ENCODE measurements at places on chromosomes 2 and 18. TPM values are rescaled to one million over a fixed set of nuclear protein-coding genes. Genes with fewer than 3 reads are reported as not detected.
A peak's percentile ranks its signal among the peaks of the same experiment; 100 is the strongest.

The INPP5D gene
- 24.9 TPM for total RNA-seq

The C2orf80 gene
- 0.25 TPM for total RNA-seq

The BIRC6 gene
- 229 TPM for total RNA-seq

The STON1 gene
- total RNA-seq = 35.2 TPM

DNA sequence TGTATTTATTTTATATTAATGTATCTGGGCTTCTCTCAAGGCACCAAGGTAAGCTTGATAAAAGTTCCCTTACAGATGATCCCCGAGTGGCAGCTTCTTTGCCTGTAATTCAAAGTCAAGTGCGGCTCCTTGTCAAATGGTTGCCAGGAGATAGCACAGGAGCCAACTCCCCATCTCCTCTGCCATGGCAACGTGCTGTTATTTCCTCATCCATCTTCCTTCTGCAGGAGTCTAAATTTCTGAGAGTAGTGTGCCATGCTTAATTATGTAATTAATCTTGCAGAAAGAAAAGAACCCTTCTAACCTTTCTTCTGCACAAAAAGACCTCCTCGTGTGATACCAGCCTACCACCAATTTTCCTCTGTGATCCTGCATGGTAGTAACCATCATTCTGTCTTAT is 46.2 kb upstream of the ACMSD start:
- DNase-seq = no peak

DNA sequence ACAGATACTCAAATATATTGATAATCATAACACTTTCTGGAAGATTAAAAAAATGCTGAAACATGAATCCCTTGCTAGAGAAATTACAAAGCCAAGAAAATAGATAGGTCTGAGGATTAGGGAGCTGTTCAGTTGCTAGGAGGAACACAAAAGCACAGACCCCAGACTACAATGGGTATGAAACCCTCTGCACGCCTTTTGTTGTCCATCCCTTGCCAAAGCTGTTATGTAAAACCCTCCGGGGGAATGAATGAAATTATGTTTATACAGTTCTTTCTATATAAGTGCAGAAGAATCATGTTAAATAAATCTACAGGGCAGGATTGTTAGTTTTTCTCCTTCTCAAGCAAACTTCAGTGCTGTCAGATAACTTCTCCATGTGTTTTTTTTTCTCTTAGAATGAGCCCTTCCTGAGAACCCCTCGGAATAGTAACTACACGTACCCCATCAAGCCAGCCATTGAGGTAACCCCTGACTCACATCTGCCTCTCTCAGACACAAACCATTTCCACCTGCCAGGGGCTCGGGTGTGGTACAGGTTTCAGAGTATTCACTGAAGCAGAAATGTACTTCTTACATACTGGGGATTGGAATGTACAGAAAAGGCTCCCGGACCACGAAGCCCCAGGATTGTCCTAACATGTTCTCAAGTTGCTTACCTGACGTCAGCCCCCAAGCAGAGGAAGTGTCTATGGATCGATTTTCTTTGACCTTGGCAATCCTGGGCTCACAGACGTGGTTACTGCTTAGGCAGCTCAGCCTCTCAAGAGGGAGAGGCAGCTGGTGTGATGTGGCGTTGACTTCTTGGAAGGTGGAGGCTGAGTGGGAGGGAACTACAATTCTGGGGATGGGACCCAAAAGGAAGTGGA is 118.0 kb downstream of the PLB1 start:
- DNase-seq = peak; percentile 38

DNA sequence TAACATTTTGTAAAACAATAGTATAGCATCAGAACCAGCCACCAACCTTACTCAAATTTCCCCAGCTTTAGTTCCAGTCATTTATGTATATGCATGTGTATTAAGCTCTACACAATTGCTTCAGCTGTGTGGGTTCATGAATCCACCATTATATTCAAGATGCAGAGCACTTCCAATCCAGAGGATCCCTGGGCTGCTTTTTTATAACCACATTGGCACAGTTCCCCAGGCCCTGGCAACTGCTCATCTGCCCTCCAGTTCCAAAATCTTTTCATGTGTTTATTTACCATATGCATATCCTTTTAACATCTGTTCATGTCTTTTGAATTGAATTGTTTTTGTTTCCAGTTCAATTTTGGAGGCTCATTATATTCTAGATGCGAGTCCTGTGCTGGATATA is 482.9 kb upstream of the HS6ST1 start:
- peak; percentile 73 for DNase-seq

- DNase-seq = no peak
Measured at GRCh38 chr2:127564429-127565260, 29.2 kb downstream of the MYO7B start.

GRCh38 chr2:102736110-102736409 is 25.8 kb upstream of the TMEM182 start:
- DNase-seq = no peak

DNA sequence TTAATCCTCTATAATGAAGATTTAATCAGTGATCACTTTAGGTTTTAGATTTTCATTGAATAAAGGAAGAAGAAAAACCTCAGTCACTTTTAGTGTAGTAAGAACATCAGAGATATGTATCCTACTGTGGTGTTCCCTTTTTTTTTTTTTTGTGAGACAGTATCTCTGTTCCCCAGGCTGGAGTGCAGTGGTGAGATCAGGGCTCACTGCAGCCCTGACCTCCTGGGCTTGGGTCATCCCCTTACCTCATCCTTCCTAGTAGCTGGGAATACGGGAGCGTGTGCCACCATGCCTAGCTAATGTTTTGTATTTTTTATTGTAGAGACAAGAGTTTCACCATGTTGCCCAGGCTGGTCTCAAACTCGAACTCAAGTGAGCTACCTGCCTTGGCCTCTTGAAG is 5.1 kb downstream of the SLC39A10 start:
- no peak for DNase-seq

DNA sequence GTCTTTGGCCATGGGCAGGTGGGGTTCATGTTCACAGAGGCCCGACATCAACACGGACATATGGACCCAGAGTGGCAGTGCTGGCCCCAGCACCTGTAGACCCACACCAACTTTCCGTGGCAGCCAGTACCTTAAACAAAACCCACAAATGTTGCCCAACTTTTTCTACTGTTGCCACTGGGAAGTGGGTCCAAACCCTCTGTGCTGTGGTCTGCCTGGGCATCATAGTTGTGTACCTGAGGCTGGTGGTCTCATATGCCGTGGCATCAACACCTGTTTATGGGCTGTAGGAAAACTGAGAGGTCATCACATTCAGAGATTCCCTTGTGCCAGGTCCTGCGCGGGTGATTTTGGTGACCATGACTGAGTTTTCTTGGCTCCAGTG is 79.9 kb downstream of the SH3RF3 start:
- DNase-seq = no peak

- DNase-seq = no peak
Measured at GRCh38 chr2:175168564-175168945, 552 bp upstream of the ATF2 start.

DNA sequence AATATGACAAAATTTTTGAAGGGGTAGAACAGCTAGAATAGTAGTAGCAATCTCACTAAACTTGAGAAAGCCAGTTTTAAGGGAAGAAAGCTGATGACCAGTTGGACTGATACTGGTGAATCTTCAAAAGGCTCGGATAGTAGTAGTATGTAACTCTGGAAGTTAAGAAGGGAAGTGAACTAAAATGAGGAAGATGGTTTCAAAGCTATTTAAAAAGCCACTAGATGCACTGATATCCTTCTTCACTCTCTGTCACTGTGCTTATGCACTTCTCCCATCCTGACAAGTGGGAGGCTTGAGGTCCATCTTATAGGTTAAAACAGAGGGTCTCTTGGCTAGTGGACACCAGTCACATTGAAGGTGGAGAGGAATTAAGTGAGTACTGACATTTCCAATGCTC is 141.1 kb downstream of the NCOA1 start:
- no peak for DNase-seq

DNA sequence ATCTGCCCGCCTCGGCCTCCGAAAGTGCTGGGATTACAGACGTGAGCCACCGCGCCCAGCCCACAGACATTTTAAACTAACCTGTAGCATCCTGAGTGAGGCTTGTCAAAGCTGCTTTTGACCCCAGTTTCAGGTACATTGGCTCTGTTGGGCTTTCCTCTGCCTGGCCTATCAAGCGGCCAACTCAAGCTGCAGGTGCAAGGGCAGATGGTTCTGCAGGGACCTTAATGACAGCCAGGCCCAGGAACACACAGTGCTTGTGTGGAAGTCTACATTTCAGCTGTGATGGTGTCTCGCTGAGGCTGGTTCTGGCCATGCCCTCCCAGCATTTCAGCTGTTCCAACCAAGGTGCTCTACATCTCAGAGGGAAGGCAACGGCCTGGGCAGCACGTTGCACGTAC is 18.4 kb downstream of the INPP4A start:
- DNase-seq = no peak

GRCh38 chr2:156380117-156380645 is 47.7 kb upstream of the NR4A2 start:
- no peak for DNase-seq

DNA sequence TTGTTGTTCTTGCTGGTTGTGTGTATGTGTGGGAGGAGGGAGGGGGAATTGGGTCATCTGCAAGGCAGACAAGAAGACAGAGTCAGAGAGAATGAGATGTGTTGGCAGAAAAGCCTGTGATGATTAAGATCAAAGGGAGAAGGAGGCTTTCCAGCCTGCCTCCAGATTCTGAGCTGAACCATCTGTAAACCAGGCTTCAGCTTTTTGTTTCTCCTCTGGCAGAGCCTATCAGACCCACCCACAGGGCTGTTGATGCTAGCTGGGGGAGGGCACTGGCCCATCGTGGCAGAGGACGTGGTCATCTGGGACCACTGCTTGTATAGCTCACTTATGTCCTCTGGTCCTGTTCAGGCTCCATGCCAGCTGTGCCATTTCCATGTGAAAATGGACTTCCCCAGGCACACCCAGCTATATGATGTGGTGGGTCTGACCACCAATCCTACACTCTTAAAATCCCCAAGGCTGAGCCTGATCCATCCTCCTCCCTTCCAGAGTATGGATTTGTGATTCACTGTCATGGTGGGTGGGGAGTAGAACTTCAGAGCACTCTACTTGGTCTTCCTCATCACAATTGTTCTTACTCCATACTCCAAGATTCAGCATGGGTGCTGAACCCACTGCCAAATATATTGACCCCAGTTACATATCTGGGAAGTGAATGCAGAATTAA is 27.8 kb upstream of the COL6A3 start:
- peak; percentile 98 for DNase-seq

DNA sequence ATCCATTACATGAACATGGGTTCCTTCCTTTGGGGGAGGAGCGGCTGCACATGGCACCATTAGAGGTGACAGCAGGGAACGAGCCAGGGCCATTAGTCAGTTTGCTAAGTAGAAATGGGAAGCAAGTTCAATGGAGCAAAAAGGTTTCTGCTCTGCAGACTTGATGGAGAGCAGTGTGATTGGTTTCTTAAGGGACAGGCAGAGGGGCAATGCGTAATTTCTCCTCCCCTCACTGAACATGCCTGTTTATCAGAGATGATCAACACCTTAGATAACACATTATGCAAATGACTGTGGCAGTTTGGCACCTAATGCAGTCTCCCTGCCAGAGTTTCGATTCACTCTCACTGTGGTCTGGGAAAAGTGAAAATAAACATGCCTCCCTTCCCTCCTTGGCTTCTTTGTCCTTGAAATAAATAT is 414.5 kb downstream of the STK39 start:
- no peak for DNase-seq

- no peak for DNase-seq
Measured at GRCh38 chr2:202136526-202136925, 63.5 kb downstream of the KIAA2012 start.

DNA sequence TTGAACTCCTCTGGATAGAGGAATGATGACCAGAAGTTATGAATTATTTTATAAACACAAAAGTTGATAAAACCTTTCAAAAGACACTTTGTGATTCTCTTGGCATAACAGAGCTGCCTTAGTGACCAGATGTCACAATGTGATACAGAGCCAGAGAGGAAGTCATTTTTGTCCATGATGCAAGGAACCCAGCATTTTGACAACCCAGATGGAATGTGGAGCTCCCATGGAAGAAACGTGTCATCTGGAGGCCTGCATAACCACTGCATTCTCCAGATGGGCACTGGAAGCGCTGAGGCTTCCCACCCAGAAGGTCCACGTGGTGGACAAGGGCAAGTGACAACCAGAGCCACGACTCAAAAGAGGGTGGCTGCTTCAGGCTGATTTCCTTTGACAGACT is 30.1 kb downstream of the HRH4 start:
- peak; percentile 36 for DNase-seq

DNA sequence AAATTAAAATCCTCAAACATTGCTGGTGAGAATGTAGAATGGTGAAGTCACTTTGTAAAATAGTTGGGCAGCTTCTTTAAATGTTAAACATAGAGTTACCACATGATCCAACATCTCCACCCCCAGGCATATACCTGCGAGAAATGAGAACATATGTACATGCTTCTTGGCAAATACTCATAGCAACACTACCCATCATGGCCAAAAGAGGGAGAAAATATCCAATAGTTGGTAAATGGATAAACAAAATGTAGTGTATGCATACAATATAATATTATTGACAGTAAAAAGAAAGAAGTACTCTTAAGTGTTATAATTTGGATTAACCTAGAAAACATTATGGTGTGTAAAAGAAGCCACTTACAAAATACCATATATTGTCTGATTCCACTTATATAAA is 185.9 kb downstream of the CDH7 start:
- no peak for DNase-seq

- DNase-seq = no peak
Measured at GRCh38 chr2:104863468-104864279, 9.8 kb downstream of the POU3F3 start.

- DNase-seq = no peak
Measured at GRCh38 chr2:153115141-153115540, 363.4 kb downstream of the RPRM start.

DNA sequence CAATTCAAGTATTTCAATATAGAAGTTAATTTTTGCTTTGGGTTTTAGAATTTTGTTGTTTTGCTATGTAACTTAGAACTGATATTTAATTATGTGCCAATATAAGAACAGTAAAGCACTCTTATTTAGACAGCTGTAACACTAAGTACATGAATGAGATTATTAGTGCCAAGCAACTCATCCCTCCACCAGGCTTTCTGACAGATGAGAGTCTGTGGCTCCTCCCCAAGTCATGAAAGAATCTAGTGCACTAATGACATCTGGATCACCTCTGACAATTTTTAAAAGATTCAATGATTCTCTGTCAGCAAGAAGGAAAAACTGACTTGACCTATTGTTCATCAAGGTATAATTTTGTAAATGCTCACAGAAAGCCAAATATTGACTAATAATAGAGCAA is 67.8 kb downstream of the TMEFF2 start:
- DNase-seq = no peak

- no peak for DNase-seq
Measured at GRCh38 chr2:191383486-191383885, 138.3 kb downstream of the MYO1B start.

DNA sequence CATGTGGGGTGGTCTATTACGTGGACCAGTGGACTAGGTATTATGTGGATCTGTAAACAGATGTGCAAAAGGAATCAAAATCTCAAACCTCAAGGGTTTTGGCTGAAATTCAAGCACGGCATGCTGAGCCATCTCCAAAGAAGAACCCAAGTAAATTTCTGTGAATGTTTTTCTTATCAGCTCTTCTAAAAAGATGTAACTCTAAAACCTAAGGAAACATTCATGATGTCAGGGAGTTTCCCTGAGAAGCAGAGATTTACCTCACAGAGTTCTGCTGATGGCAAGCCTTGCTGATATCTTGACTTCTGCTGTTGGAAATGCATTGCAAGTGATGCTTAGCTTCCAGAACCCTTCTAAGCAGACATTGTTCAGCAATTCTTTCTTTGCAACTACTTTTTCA is 21.6 kb downstream of the DSG4 start:
- DNase-seq = no peak
